ENCODE measurements at places on chromosomes 4 and X.

DNA sequence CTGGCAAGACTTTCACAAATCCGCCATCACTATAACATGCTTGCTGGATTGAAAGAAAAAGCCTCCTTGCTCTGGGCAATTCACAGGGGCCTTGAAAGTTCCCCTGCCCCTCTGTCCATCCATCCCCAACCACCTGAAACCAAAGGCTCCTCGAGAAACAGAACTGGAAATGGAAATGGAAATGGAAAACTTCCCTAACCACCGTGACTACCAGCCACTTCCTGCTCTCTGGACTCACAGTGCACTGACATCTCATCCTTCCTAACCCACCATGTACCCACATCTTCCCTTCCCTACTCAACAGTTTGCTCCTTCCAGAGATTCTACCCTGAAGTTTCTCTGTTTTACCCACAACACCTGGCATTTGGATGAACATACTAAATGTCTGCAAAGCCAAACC, 603.6 kb upstream of the DIPK2B start:
- no peak for DNase-seq

- no peak for DNase-seq
These were observed 158.3 kb downstream of the AFAP1 start for GRCh38 chr4:7781366-7781765.

DNA sequence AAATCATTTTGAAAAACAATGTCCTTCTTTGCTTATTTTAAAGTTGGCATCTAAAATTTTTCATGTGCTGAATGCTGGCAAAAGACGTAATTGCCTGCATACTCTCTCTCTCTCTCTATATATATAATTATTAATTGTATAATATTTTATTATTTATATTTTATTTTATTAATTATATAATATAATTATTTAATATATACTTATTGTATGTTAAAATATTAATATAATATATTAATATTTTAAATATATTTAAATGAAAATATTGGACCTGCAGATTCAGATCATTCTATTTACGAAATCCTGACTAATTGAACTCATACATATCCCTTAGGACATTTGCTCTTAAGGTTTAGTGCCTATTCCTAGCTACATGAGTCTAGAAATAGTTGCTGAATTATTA, 144.7 kb upstream of the VCX start:
- no peak for DNase-seq

DNA sequence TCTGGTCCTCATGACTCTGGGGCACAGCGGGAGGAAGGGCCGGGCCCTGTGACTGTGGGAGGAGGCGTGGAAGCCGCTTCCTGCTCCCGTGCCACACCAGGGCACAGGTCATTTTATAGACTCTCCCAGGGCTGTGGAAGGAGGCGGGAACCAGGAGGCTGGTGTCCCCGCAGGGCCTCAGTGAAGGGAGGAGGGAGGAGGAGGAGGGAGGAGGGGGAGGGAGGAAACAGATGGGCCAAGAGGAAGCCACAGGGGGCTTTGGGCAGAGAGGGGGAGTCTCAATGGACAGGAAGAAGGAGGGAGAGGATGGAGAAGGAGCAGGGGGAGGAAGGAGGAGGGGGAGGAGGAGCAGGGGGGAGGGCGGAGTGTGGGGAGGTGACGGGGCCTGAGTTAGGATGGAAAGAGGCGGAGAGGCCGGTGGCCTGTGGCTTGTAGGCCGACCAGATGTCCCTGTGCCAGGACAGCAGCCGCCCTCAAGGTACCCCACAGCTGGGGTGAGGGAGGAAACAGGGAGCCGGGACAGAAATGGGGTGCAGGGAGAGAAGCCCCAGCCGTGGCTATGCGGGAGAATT, 6.2 kb upstream of the PLCXD1 start:
- no peak for DNase-seq

- no peak for DNase-seq
These were observed 12.5 kb upstream of the RAB28 start for GRCh38 chr4:13496605-13497004.

DNA sequence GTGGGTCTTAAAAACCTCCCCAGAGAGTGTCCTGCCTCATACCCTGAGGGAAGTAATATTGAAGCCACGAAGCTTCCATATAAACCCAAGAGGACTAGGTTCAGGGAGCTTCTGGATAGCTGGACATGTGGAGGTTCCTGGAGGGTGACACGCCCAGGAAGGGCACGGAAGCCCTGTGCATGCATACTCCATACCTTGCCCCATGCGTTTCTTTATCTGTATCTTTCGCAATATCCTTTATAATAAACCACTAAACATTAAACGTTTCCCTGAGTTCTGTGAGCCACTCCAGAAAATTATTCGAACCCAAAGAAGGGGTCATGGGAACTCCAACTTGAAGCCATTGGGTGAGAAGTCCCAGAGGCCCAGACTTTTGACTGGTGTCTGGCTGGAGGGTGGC, 45.7 kb upstream of the HPF1 start:
- DNase-seq = no peak

GRCh38 chr4:86891762-86892635, at the start of gene C4orf36:
Gene C4orf36, minus strand, starts transcription at chr4:86892422. Its CDS starts 902 bp downstream, at chr4:86891520.
- no peak for DNase-seq

GRCh38 chrX:100685997-100686305, 42.0 kb downstream of the SRPX2 start:
- no peak for DNase-seq

GRCh38 chr4:13268165-13268564, 216.0 kb downstream of the RAB28 start:
- no peak for DNase-seq

- no peak for DNase-seq
These were observed 796.7 kb downstream of the RAPGEF2 start for GRCh38 chr4:159899596-159899995.

GRCh38 chrX:104335756-104336155, 81.0 kb upstream of the ESX1 start:
- no peak for DNase-seq

DNA sequence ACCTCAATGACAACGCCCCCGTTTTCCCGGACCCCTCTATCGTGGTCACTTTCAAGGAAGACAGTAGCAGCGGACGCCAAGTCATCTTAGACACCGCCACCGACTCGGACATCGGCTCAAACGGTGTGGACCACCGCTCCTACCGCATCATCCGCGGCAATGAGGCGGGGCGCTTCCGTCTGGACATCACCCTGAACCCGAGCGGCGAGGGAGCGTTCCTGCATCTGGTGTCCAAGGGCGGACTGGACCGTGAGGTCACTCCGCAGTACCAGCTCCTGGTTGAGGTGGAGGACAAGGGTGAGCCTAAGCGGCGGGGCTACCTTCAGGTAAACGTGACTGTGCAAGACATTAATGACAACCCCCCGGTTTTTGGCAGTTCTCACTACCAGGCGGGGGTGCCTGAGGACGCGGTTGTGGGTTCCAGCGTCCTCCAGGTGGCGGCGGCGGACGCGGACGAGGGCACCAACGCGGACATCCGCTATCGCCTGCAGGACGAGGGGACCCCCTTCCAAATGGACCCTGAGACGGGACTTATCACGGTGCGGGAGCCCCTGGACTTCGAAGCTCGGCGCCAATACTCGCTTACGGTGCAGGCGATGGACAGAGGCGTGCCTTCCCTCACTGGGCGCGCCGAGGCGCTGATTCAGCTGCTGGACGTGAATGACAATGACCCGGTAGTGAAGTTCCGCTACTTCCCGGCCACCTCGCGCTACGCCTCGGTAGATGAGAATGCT, 2.2 kb downstream of the FAT4 start:
- DNase-seq = no peak
